ENCODE measurements at places on chromosomes 16 and 17. TPM values are rescaled to one million over a fixed set of nuclear protein-coding genes. Genes with fewer than 3 reads are reported as not detected.
A peak's percentile ranks its signal among the peaks of the same experiment; 100 is the strongest.

DNA sequence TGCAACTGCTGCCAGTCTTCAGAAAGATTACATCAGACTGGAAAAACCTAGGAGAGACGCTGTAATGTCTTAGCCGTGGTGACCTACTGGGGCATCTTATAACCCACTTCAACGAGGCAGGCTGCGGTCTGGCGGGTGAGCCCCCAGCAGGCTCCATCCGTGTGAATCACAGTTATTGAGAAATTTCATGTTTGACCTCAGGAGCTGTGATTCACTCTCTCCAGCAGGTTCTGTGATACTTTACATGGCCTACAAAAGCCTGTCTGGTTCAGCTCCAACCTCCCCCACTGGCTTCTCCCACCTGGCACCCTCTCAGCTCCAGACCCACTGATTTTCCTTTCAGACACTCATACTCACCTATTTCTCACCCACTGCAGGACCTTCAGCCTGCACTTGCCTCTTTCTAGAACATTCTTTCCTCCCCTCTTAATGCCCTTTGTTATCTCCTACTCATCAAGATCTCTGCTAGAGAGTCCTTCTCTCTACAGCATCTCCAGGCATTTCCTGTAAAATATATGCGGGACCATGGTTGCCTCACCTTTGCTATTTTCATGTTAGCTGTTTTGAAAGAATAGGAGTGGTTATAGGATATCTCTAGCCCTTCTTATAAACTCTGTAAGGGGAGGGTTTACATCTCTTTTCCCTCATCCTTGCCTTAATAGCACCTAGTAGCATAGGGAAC lies 227.9 kb downstream of the MAF start:
- no peak for DNase-seq
- no peaks in the 10 kb centered on the region for H3K4me1 ChIP-seq
- H3K27ac ChIP-seq: no peak overlapping the region
- H3K36me3 ChIP-seq: peaks cover 7% of the 10 kb centered on the region
- no peak overlapping the region for H3K4me3 ChIP-seq

- no peak overlapping the region for H3K4me3 ChIP-seq
- no peak for DNase-seq
- H3K27ac ChIP-seq: no peak overlapping the region
- peaks cover 4% of the 10 kb centered on the region for H3K4me1 ChIP-seq
Observed at GRCh38 chr17:79913896-79914812, 74.9 kb upstream of the CBX4 start.

Gene OTOA
- total RNA-seq: 0.07 TPM

- no peaks in the 10 kb centered on the region for H3K27me3 ChIP-seq
- no peak overlapping the region for H3K4me3 ChIP-seq
- peak; percentile 10 for DNase-seq
- H3K27ac ChIP-seq: no peak overlapping the region
Observed at GRCh38 chr16:64910356-64910755, 211.5 kb downstream of the CDH11 start.

DNA sequence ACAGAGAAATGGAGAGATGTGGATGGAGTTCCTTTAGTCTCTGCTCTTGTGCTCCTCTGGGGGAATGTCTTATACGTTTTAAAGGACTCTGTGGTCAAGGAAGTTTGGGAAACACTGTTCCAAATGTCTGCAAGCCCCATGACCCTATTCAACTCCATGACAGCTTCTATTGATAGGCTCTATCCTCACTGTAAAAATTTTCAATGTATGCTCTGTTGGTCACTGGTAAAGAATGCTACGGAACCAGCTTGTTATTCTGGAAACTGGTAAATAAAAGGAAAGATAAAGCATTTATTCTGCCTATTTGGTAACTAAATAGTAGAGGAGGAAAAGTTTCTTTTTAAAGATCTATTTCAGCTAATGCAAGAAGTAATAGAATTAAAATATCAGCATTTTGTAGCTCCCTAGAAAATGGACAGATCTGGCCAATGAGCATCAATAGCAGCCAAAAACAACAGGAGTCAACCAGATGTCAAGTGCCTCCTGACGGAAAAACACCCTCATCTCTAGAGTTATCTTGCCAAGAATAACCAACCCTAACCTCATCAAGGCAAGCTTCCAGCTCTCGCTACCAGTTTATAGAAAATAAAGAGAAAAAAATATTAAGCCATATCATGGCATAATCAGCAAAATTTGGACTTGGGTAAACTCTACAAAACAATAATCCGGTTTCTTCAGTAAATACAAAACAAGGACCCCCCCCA lies 16.1 kb downstream of the GDE1 start:
- peaks cover 59% of the 10 kb centered on the region for H3K36me3 ChIP-seq
- no peaks in the 10 kb centered on the region for H3K27me3 ChIP-seq
- H3K4me1 ChIP-seq: no peaks in the 10 kb centered on the region
- no peak for DNase-seq
- H3K4me3 ChIP-seq: no peak overlapping the region

Gene CTRL
- total RNA-seq: 3.6 TPM

DNA sequence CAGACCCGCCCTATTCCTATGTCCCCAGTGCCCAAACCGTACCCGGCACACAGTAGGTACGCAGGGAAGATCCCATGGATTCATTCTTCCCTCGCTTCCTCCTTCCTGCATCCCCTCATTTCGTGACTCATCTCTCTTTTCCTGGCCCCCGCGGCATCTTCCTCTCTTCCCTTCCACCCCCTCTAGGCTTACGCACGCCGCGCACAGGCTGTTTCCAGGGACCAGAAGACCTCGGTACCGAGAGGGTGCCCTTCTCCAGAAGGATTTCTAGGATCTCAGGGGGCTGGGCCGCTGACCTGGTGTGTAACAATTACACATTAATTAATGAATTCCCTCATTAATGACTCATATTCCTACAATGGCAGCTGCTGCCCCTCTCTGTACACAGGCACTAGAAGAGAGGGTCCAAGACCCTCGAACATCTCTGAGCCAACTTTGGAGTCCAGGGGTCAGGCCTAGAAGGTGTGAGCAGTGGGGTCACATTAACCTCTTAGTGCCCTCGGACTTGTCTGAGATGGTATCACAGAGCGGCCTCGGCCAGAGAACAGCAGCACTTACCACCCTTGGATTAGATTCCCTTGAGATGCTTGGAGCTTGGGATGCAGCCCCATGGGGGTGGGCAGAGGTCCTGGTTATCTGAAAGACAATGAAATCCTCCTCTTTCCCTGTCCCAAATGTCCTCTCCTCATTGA lies 16.8 kb upstream of the PLLP start:
- H3K4me3 ChIP-seq: no peak overlapping the region
- H3K4me1 ChIP-seq: peaks cover 16% of the 10 kb centered on the region
- peak; percentile 28 for DNase-seq
- H3K27ac ChIP-seq: no peak overlapping the region
- H3K36me3 ChIP-seq: no peaks in the 10 kb centered on the region

Gene SETD6
- 35.0 TPM for total RNA-seq

DNA sequence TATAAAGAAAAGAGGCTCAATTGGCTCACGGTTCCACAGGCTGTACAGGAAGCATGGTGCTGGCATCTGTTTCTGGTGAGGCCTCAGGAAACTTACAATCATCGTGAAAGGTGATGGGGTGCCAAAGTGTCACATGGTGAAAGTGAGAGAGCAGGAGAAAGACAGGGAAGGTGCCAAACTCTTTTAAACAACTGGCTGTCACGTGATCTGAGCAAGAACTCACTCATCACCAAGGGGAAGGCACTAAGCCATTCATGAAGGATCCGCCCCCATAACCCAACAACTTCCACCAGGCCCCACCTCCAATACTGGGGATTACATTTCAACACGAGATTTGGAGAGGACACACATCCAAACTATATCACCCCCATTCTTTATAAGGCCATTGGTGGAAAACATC lies 28.4 kb upstream of the HS3ST2 start:
- no peak overlapping the region for H3K4me3 ChIP-seq
- no peaks in the 10 kb centered on the region for H3K27me3 ChIP-seq
- no peak overlapping the region for H3K27ac ChIP-seq
- no peak for DNase-seq
- no peaks in the 10 kb centered on the region for H3K36me3 ChIP-seq
- peaks cover 19% of the 10 kb centered on the region for H3K4me1 ChIP-seq

DNA sequence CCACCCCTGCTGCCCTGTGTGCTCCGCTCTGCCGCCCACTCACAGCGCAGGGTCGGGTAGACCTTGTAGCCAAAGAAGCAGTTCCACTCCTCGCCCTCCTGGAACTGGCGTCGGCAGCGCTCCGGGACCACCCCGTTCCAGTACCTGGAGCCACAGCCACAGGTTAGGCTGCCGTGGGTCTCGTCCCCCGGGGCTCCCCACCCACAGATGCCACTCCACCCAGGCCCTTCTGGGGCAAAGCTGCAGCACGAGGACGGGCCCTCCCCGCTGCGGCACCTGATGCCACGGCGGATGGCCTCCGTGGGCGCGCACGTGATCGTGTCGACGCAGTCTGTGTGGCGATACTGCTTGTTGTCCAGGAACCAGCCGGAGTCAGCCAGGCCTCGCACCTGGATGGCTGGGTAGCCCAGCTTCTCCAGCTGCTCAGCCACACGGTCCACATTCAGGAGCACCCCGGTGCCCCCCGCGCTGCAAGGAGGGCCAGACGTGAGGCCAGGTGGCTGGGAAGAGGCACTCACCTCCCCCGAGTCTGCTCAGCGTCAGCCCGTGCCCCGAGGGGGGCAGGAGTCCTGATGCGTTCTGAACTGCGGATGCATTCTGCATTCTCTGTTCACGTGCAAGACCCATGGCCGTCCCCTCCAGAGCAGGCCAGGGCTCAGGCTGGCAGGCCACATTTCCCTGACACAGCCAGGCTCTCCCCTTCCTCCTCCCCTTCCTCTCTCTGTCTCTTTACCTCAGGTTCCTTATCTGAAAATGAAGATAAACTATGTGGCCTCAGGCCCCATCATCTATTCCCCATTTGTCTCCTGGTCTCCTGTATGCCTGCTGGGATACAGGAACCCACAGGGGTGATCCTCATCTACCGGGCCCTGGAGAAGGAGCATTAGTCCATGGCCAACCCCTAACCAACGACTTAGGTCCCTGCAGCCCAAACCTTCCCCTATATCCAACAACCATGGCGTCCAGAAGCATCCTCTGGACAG lies 4.1 kb downstream of the NOTUM start:
- peaks cover 41% of the 10 kb centered on the region for H3K27me3 ChIP-seq
- no peak overlapping the region for H3K27ac ChIP-seq
- H3K36me3 ChIP-seq: no peaks in the 10 kb centered on the region
- H3K4me3 ChIP-seq: no peak overlapping the region
- H3K4me1 ChIP-seq: no peaks in the 10 kb centered on the region

DNA sequence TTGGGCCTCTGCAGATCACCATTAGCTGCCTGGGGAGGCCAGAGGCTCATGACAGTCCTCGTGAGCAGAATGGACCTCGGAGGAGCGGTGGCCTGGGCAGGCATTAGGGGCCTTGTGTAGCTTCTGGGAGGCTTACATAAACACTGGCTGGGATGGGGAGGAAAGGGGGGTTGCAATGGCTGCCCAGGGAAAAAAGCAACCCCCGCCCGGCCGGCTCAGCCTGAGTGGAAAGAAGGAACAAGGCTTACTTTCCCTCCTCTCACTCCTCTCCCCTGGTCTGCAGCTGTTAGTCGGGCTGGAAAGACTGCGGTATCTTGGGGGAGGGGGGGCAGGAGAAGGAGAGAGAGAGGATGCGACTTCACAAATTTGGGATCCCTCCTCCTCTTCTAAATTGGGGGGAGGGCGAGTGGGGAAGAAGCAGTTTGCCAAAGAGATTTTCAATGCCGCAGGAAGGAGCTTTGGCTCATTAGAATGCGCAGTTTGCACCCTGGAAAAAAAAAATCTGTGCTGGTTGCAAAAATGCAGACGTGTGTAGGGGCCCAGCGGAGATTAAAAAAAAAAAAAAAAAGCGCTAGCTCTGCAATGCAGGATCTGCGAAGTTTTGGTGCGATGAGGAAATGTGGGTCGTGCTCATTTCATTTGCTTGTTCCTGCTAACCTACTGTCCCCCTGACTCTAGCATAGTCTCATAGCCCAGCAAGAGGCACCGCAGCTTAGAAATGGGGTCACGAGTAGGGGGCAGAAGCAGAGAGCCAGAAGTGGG lies 6.6 kb upstream of the NR1D1 start:
- no peaks in the 10 kb centered on the region for H3K36me3 ChIP-seq
- H3K27me3 ChIP-seq: peaks cover 56% of the 10 kb centered on the region
- H3K27ac ChIP-seq: no peak overlapping the region
- peaks cover 87% of the 10 kb centered on the region for H3K4me1 ChIP-seq
- DNase-seq: peak; percentile 22
- H3K4me3 ChIP-seq: peak overlapping the region; percentile 26

DNA sequence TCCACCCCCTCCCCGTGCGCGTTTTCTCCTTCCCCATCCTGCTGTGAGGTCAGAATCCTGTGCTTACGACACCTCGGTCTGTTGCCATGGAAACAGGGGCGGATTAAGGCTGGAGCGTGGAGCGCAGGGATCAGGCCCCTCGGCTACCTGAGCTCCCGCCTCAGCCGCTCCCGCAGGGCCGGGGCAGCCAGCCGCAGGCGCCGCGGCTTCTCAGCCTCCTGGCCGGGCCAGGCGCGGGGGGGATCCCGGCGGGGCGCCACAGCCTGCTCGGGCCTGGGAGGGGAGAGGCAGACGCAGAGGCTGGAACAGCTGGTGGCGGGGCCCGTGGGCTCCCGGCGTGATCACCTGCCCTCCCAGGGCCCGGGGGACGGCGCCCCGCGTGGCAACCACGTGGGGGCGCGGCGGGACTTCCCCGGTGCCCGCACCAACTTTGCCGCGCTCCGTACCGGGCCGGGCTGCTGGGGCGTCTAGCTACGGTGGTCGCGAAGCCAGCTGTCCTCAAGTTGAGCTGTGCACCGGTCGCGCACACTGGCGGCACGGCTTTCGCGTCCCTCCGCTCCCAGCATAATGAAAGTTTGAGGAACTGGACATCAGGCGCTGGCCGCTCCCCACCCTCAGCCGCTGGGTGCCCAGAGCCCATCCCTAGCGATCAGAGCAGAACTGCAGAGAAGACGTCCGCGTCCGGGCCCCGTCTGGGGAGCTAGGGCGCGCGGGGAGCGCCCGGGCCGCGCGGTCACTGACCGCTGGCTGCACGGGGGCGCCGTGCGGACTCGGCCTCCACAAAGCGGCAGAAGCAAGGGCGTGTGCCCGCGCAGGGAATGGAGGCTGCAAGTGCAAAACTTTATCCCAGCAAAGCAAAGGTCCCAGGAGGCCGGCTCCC lies 1.2 kb downstream of the RTN4RL1 start:
- H3K4me3 ChIP-seq: peak overlapping the region; percentile 69
- no peak overlapping the region for H3K27ac ChIP-seq
- peaks cover 94% of the 10 kb centered on the region for H3K27me3 ChIP-seq
- peaks cover 3% of the 10 kb centered on the region for H3K36me3 ChIP-seq
- DNase-seq: peak; percentile 86

- H3K36me3 ChIP-seq: peaks cover 3% of the 10 kb centered on the region
- H3K4me3 ChIP-seq: no peak overlapping the region
- H3K27ac ChIP-seq: no peak overlapping the region
- H3K4me1 ChIP-seq: peaks cover 4% of the 10 kb centered on the region
- no peaks in the 10 kb centered on the region for H3K27me3 ChIP-seq
- DNase-seq: no peak
Observed at GRCh38 chr17:78240839-78241238, 9.4 kb downstream of the TMEM235 start.

Gene ODAD4
- total RNA-seq: 1.2 TPM

- no peak for DNase-seq
- H3K4me1 ChIP-seq: peaks cover 8% of the 10 kb centered on the region
- H3K27ac ChIP-seq: peak overlapping the region; percentile 66
- H3K4me3 ChIP-seq: no peak overlapping the region
- H3K36me3 ChIP-seq: peaks cover 15% of the 10 kb centered on the region
- no peaks in the 10 kb centered on the region for H3K27me3 ChIP-seq
Observed at GRCh38 chr17:19307521-19307920, 55.0 kb downstream of the B9D1 start.
